Fibroblast of mammary gland (primary cell): ENCODE measurements at places on chromosomes 7 and 10.

GRCh38 chr7:106616708-106617051, 44.3 kb downstream of the CCDC71L start:
- DNase-seq = no peak

DNA sequence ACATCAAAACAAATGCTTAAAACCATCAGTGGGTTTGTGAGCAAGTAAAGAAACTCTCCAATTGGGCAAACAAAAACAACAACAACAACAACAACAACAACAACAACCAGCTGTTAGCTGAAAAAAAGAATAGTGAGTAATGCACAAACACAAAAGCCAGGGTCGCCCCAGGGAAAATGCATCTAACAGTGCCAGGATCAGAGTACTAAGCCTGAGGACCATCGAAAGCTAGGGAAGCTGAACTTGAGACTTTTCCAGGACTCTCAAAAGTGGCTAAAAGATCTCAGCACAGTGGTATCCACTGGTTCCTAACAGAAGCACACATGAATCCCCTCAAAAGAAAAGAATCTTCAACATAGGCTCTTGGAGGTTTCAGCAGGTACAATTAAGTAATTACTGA, 83.3 kb downstream of the CPXM2 start:
- no peak for DNase-seq

- no peak for DNase-seq
Measured at GRCh38 chr10:128808921-128809440, 658.1 kb upstream of the MGMT start.

GRCh38 chr10:67017218-67017617, 91.4 kb downstream of the LRRTM3 start:
- DNase-seq = no peak

DNA sequence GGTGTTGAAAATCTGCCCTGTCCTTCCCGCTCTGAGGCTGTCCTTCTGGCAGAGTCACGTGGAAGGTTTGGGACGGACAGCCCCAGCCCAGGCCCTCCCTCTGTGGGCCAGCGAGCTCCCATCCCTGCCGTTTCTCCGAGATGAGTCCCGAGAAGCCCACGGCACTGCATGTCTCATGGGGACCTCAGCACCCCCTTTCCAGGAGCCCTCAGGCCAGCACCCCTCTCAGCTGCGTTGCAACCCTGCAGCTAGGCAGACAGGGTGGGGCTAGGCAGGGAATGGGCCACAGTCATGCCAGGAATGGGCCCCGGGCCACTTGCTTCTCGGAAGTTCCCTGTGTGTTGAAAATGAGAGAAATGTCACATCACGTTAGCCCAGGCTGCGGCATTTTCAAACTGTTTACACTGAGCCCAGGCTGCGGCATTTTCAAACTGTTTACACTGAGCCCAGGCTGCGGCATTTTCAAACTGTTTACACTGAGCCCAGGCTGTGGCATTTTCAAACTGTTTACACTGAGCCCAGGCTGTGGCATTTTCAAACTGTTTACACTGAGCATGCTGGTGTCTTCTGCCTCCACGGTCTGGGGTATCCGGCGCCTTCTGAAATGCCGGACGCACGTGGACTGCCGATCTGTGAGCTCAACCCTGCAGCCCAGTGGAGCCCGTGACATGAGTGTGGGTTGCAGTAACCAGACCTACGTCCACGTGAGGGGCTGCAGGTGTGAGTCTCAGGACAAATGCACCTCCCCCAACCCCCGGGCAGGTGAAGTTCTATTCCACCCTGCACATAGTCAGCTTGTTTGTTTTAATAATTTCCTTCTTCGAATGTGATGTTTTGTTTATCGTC, 42.6 kb downstream of the FAM20C start:
- no peak for DNase-seq

DNA sequence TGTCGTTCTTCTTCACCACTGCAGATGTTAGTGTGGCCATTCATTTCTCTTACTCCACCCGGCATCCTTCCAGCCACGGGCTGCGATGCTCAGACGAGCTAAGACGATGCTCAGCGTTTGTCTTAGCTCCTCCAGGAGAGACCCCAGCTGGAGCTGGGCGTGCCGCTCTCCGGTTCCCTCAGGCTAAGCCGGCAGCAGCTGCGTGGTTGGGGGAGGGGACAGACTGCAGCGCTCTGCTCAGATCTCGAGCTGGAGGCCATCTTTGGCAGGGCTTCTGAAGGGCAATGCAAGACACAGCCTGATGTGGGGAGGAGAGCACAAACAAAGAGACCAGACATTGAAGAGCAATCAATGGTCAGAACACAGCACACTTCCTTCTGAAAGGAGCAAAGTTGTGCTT, 4.8 kb downstream of the INA start:
- no peak for DNase-seq

GRCh38 chr10:114548662-114549061, 109.4 kb downstream of the ABLIM1 start:
- DNase-seq = peak; percentile 70

- DNase-seq = no peak
Measured at GRCh38 chr7:44541876-44542610, 913 bp upstream of the NPC1L1 start.

DNA sequence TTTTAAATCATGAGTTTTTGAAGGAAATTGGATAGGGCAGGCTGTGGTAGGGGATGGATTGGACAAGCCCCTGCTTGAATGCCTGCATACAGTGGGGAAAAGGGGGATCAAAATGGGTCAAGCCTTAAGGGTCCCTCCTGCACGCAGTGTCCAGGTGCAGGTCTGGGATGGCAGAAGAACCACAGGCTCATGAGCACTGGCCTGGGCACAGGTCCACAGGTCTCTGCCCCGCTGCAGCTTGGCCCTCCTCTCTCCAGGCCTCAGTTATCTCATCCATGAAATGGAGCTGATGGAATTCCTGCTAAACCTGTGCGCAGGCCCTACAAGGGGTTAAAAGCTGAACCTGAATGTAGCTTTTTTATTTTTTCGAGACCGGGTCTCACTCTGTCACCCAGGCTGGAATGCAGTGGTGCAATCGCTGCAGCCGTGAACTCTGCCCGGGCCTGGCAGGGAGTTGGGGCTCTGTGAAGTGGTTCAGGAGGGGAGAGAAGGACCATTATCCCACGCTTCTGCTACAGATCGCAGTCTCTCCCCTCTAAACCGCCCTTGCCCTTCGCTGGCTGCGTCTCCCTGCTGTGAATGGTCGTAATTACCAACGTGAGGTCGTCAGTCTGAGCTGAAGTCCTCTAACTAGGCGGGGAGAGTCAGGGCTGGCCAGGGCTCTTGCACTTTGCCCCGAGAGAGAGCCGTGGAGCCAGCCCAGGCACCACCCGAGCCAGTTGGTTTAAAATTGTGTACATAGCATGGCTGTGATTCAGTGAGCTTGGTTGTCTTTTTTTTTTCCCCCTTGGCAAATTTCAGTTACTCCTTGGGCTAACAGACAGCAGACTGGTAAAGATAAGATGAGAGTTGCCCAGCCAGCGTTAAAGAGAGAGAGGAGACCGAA, 77.5 kb upstream of the GTF2I start:
- DNase-seq = peak; percentile 26

DNA sequence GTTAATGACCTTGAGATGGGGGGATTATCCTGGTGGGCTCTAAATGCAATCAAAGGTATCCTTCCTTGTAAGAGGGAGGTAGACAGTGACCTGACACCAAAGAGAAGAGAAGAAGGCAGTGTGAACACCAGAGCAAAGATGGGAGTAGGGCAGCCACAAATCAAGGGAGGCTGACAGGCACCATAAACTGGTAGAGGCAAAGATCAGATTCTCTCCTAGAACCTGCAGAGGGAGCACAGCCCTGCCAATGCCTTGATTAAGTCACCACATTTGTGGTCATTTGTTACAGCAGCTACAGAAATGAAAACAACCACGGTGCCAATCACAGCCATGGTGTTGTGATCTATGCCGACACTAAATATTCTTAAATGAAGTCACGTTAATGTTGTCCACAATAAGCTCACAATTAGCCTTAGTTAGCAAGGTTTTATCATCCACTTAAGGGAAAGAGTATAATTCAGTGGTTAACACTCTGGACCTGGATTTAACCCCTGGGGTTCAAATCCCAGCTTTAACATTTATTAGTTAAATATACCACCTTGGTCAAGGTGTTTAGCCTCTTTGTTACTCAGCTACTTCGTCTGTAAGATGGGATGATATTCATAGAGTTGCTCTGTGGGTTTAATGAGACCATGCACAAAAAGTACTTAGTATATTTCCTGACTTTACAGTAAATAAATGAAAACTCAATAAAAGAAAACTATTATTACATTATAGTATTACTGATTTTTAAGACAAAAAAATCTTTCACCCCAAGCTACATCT, 70.8 kb downstream of the SGMS1 start:
- peak; percentile 22 for DNase-seq

DNA sequence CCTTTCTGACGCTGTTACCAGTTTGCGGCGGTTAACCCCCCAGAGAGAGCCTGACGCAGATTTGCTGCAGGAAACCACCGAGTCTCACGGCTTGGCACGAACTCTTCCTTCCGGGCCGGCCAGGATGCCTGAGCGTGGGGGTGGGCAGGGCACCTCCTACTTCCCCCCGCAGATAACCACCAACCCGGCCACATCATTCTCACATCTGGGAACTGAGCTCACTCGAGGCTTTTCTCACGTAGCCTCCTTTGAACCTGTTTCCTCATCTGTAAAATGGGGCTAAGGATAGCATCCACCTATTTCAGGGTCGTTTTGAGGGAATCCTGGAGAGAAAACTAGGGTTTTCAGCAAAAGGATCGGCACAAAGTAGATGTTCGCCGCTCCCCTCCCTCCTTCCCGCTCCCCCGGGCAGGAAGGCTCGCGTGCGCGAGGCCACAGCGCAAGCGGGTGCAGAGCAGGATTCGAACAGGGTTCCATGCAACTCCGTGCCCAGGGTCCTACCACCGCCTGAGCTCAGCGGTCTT, 23.6 kb downstream of the DDIT4 start:
- DNase-seq = peak; percentile 98

GRCh38 chr10:78919181-78919966, 149.4 kb upstream of the ZMIZ1 start:
- DNase-seq = no peak

DNA sequence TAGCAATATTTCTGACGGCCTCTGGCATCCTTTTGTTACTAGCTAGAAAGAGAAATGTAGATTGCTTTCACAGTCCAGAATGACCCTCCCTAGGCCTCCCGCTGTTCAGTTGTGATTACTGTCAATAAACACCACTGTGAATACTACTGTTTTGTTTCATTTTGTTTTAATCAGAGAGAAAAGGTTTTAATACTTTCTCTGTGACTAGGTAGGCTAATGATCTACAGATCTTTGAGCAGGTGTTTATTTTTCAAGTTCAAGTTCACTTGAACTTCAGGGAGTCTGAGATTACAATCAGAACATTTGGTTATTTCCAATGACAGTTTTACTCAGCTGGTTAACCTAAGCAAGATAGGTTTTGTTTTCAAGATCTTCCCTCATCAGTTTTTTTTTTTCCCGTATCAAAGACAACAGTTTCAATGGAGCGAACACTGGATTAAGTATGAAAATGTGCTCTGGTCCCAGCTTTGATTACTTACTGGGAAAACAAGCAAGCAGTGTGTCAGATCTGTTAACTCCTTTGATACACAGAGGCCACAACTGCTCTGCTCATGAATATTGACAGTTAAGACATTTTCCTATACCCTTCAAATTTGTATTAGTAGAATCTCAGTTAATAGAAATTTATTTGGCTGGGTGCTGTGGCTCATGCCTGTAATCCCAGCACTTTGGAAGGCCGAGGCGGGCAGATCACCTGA, 34.8 kb downstream of the VKORC1L1 start:
- DNase-seq = no peak

DNA sequence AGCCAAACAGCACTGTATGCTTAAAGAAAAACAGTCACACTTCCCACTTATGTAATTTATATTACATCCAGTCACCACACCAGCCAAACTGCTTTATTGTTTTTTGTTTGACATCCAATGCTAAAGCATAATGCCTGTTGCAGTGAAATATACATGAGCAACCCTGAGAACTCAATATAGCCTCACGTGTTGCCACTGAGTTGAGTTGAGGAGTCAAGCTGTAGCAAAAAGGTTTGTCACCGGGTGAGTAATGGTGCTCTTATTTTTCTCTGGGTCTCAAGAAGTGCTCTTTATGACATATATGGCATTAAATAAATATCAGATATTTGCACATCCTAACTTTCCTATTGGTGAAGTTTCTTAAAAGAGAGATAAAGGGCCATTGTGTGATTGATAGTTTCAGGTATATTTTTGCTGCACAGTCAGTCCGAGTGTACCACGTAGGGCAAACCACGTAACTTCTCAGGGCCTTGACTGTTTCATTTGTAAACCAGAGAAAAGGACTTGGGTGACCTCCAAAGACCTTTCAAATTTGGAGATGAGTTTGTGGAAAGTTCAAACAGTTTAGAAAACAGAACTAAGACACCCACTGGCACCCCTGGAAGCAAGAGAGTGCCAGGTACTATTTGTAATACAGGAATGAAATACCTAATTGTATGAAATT, 168.5 kb downstream of the CFTR start:
- DNase-seq = no peak

DNA sequence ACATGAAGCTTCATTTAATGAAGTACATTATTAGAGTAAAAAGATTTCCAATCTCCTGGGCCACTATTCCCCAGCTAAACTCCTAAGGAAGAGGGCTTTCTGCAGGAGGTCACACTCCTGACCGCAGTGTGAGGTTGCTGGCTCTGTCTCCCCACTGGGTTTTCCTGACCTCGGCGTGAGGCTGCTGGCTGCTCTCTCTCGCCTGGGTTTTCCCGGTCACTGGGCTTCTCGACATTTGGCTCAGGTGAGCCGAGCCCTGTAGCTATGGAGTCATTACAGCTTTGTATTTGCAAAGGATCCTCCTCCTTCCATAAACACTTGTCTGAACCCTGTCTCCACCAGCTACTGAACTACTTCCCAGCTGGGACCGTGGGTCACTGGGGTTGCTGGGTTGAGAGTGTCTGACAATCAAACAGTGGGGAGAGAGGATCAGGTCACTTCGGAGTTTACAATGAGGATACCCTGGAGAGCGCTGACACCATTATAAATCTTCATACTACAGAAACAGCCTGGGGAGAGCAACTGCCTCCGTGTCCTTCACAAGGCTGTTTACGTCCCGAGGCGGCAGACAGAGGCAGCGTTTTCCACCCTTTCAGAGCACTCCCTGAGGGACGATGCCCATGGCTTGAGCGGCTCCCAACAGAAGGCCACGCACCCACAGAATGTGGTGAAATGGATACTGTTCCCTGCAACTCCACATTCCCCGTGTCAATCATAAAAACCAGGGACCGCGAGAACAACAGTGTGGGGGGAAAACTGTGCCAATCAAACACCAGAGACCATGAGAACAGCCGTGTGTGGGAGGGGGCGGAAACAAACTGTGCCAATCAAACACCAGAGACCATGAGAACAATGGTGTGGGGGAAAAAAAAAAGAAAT, 226.2 kb downstream of the ZMYND11 start:
- DNase-seq = no peak

DNA sequence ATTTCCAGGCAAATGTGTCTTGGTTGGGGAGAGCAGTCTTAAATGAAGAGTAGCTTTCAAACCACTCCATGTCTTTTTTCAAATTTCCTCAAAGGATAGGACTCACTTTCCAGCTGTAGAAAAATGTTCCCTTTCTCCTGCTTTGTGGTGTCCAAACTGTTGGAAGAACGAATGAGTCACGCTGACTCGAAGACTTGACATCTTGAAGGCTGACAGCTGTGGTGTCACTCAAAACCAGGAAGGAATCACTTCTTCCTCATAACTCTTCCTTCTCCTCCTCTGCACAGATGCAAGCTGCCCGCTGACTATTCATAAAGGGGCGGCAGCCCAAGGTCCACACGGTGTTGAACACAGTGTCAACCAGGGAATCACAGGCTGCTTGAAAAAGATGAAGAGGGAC, 19.2 kb downstream of the PLA2G12B start:
- DNase-seq = peak; percentile 51

GRCh38 chr7:158396301-158396905, 191.2 kb downstream of the PTPRN2 start:
- DNase-seq = no peak
